SIG-M5 (cell line): ENCODE measurements at places on chromosomes 5 and 9.

GRCh38 chr9:81476813-81477490, 212.4 kb downstream of the TLE1 start:
- no peak for DNase-seq

- DNase-seq, result no peak
Measured at GRCh38 chr5:14147210-14147609, 4.1 kb downstream of the TRIO start.

DNA sequence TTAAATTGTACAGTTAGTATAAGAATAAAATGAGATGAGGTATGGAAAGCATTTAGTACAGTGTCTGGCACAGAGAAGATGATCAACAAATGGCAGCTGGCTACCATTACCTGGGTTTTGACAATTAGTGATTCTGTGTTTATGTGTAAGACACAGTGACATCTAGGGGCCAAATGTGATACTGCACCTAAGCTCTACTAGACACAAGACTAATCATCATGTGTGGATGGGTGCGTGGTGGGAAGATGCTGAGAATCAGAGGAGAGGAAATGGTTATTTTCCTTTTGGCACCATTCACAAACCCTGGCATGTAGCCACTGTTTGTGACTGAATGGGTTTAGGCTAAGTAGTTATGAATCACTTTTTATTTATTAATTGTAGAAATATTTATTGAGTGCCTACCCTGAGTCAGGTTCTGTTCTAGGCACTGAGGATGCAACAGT, 109.8 kb upstream of the TBC1D2 start:
- DNase-seq, result no peak

- DNase-seq, result no peak
Measured at GRCh38 chr9:131296906-131297500, 7.5 kb downstream of the PLPP7 start.

GRCh38 chr9:91247278-91247677, 114.4 kb downstream of the AUH start:
- DNase-seq, result no peak

DNA sequence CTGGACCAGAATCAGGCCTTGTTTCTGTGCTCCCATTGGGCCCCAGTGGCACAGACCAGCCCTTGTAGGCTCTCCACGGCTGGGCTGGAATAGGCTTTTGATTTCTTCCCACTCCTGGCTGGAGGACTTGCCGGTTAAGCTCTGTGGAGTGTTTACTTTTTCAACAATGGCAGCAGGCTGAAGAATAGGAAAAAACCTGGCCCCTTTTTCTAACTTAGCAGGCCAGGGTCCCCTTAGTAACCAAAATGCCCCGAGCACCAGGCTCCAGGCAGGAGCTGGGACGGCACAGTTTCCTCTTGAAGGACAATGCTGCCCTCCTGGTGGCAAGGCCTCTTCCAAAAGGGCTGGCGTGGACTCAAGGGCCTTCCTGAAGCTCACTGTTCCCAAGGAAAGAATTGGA, 230.3 kb downstream of the CRB2 start:
- DNase-seq, result no peak

GRCh38 chr9:122190597-122191381, 31.1 kb downstream of the MORN5 start:
- DNase-seq, result no peak

GRCh38 chr9:29769019-29769418, 2195.7 kb upstream of the C9orf72 start:
- no peak for DNase-seq

DNA sequence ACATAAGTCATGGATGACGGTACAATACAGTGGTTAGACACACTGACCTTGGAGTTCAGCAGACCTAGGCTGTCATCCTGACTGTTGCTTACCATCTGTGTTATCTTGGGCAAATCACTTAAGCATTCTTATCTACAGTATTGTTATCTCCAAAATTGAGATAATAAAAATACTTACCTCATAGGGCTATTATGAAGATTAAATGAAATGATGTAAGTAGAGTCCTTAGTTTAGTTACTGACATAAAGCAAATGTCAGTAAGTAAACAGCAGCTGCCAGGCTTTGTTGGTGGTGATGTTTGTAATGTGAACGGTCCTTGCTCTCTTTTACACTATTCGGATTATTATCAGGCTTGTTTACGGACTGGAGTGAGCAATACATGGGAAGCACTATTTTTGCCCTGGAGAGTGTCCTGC, 107.3 kb upstream of the DPYSL3 start:
- DNase-seq, result no peak

- DNase-seq, result no peak
Measured at GRCh38 chr5:142834504-142834903, 64.3 kb downstream of the ARHGAP26 start.

GRCh38 chr5:79547429-79547822, 33.5 kb upstream of the HOMER1 start:
- no peak for DNase-seq

- DNase-seq, result no peak
Measured at GRCh38 chr5:176155922-176156359, 82.3 kb upstream of the SIMC1 start.

DNA sequence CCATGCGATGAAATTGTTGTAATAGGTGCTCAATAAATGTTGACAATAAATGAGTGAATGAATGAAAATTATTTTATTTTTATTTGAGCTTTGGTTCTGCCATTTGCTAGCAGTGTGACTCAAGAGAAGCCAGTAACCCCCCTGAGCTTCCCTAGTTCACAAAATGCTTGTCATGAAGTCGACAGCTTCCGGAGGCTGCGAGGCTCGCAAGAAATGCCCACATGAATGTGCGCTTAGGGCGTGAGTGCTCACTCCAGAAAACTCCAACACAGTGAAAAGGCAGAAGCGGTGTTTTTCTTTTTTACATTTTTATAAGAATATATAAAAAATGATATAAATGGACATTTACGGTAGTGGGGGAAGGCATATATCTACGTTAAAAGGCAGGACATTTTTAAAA, 26.5 kb downstream of the CDKN2A start:
- no peak for DNase-seq

- DNase-seq, result no peak
Measured at GRCh38 chr5:139577689-139578290, 16.7 kb downstream of the UBE2D2 start.

DNA sequence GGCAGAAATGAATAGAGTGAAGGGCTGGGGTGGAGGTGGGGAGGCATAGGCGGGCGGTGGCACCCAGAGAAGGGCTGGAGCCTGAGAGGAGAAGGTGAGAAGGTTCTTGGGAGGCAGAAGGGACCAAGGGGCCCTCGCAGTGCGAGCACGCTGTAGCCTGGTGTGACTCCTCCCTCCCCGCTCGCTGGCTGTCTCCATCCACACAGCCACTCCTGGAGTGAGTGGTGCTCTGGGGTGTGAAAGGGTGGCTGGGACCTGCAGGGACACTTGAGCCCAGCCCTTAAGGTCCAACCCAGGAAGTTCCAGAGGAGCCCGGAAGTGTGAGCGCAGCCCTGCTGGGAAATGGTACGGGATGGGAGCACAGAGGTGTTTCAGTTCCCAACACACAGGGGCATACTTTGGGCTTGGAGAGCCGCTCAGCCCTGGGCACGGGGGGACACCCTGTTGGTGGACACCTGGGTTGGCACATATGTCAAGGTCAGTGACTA, 9.3 kb upstream of the SCGB3A1 start:
- no peak for DNase-seq

- DNase-seq, result no peak
Measured at GRCh38 chr5:167779644-167780043, 511.8 kb upstream of the WWC1 start.

- no peak for DNase-seq
Measured at GRCh38 chr5:102778478-102778877, 23.4 kb downstream of the PAM start.

GRCh38 chr5:151825445-151825844, 53.7 kb downstream of the G3BP1 start:
- no peak for DNase-seq

- DNase-seq, result no peak
Measured at GRCh38 chr9:121698627-121699570, 47.5 kb downstream of the DAB2IP start.

- no peak for DNase-seq
Measured at GRCh38 chr5:80249901-80250300, 5.9 kb downstream of the SERINC5 start.
